Activated CD4-positive, alpha-beta T cell treated with anti-CD3 and anti-CD28 coated beads for 36 hours (primary cell): ENCODE measurements at places on chromosomes 2 and 18.

- no peak for DNase-seq
These were observed 272.9 kb upstream of the EPAS1 start for GRCh38 chr2:46024146-46024779.

- DNase-seq, result no peak
These were observed 23.1 kb downstream of the STARD7 start for GRCh38 chr2:96185516-96185915.

DNA sequence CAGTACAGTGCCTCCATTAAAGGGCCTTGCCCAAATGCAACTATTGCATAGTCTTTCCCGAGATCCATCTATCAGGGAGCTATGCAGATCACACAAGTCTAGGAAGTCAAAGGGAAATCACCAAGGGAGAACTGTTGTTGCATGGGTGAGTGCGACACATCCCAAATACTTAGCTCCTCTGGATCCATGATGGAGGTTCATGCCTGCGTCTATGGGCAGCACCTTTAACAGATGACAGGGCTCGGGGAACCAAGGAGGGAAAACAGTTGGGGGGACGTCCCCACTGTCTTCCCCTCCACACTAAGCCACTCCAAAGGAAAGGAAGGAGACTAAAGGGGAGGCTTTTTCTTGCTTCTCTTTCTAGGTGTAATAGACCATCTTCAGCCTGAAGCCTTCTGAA is 552.8 kb upstream of the PKDCC start:
- DNase-seq, result peak; percentile 14

DNA sequence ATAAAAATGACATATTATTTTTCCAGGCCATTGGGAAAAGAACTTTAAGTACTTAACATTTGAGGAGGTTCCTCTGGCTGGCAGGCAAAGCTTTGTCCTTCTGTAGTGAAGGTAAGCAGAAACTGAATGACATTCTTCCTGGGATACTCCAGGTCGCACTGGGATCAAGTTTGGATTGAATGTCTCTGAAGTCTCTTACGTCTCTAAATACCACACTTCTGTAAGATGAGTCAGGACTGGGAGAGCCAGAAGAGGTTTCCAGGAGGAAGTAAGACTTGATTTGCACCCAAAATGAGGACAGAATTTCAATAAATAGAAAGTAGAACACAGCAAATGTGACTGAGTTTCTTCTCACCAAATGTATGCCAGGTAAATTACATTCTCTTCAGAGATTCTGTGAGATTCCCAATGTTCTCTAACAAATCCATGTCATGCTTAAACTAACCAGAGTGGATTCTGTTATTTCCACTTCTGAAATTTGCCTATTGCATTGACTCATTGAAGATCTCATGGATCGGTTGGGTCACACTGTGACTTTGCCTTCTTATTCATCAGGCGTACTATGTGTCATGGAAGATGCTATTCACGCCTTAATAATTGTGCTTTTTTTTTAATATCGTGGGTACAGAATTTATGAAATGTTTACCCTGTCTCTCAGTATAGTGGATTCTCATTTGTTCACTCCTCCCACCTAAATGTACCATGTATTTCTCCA is 25.5 kb upstream of the VIT start:
- no peak for DNase-seq

DNA sequence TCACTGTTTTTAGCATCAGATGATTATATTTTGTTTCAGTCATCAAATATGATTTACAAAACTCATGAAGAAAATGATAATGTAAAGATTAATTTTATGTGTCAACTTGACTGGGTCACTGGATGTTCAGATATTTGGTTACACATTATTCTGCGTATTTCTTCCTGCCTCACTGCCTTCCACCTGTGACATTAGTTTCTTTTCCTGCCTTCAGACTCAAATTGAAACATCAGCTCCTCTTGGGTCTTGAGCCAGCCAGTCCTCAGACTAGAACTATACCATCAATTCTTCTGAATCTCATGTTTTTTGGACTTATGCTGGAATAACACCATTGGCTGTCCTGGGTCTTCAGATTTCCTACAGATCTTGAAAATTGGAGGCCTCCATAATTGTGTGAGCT is 96.7 kb downstream of the ZNF385B start:
- no peak for DNase-seq

GRCh38 chr2:31208240-31208639 is 9.1 kb downstream of the CAPN14 start:
- no peak for DNase-seq

GRCh38 chr2:162926501-162926900 is 87.9 kb upstream of the KCNH7 start:
- no peak for DNase-seq
